ENCODE measurements at places on chromosomes 16 and 17.

GRCh38 chr16:88633684-88634140 lies 4.7 kb upstream of the IL17C start:
- DNase-seq: no peak

- no peak for DNase-seq
Measured at GRCh38 chr17:41657176-41657754, 31.4 kb upstream of the EIF1 start.

DNA sequence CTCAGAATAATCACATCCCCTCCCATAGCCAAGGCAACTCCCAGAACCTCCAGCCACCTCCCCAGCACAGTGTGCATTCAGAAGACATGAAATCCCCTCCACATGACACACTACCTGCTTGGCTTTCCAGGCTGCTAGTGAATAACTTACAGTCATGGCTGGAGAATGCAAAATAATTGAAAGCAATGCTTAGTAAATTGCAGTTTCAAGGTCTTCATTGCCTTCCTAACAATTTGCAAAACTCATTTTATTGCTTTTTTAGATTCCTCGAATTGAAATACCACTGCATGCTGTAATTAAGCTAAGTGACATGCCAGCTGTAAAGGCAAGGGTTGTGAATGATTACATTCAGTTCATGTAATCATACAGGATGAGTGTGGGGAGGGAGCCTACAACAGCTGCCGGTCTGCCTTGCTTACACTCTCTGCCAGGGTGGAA lies 29.0 kb upstream of the HOXB13 start:
- DNase-seq: no peak

DNA sequence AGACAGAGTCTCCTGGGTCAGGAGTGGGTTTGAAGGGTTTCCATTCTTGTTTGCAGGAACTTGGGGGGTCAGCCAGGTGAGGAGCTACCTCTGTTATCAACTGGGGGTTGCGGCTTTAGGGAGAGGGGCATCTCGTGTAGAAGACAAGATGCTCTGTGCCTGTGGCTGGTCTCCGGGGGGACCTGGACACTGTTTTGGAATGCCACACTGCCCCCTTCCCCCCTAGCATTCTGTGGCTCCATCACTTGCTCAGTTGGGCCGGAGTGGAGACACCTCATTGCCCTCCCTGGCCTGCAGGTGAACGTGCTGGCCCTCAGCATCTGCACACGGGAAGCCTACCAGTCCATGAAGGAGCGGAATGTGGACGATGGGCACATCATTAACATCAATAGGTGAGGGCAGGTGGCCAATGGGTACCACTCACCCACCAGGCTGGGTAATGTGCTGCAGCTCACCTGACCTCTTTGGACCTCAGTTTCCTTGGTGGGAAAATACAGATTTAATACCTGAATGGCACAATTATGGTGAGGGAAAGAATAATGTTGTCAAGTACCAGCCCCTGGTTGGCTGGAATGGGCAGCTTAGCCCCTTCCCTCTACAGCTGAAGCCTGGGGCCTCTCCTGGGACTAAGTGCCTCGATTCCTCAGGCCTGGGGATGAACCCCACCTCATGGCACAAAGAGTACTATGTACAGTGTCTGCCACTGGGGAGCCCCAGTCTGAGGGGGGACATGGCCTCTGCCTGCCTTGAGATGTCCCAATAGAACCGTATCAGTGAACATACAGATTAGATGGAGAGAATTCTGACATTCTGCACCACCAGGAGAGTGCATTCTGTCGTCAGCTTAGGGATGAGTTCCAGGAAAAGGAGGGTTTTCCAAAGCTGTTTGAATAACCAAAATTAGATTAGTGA lies 3.3 kb upstream of the MRM1 start:
- no peak for DNase-seq

GRCh38 chr16:88686062-88686438 lies 257 bp downstream of the SNAI3 start:
- no peak for DNase-seq

- no peak for DNase-seq
Measured at GRCh38 chr17:31699281-31699680, 159.8 kb downstream of the COPRS start.

- DNase-seq: no peak
Measured at GRCh38 chr17:2932946-2933345, 130.5 kb downstream of the OR1D5 start.

- no peak for DNase-seq
Measured at GRCh38 chr17:59825533-59826322, 67.0 kb downstream of the TUBD1 start.

DNA sequence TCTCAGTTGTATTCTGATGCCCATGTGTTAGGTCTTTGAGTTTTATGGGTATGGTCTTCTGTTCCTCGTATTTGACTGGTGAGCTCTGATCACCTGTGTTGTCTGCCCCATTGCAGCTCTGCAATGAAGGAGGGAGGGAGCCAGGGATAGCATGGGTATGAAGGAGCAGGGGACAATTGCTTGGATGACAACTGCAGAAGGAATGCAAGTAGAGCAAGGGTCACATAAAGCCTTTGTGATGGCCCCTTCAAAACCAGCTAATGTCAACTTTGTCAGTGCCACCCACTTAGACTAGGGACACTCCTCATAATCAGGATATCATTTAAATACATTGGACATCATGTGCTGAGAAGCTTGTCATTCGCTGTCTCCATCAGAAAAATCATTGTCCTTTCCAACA lies 152.7 kb upstream of the MAF start:
- DNase-seq: no peak

DNA sequence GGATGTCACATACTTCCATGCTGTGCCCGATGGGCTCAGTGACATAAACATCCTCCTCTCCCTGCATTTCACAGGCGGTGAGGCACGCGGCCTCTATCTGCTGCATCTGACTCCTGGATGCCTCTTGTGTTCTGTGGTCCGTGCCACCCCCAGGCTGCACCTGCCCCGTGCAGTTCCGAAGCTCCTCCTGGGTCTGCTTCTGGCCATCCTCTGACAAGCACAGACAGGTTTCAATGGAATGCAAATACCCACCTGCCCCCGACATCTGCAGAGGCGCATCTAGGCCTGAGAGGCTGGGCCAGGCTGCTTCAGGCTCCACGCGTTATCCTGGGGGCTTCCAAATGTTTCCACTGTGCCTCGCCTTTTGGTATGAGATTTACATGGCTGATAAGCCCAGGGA lies 46.3 kb upstream of the DNAH17 start:
- no peak for DNase-seq

DNA sequence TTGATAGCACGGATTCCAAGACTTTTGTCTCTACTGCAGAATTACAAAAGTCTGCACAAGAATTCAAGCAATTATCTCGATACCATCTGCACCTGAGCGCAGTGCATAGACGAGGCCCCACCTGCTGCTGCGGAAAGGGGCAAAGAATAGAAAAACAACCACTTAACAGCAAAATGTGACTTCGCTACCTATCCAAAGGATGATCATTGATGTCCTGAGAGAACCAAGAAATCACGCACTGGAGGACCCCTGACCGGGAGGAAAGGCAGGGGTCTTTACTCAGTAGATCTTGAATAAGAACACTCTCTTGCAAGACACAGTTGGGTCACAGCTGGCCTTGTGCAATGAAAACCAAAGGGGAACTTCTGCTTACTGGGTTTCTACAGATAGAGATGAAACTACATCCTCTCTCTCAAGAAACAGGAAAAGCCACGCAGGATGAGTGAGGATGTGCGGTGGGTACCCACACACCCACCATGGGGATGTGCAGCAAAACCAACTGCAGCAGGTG lies 147.4 kb upstream of the RPH3AL start:
- peak; percentile 62 for DNase-seq

DNA sequence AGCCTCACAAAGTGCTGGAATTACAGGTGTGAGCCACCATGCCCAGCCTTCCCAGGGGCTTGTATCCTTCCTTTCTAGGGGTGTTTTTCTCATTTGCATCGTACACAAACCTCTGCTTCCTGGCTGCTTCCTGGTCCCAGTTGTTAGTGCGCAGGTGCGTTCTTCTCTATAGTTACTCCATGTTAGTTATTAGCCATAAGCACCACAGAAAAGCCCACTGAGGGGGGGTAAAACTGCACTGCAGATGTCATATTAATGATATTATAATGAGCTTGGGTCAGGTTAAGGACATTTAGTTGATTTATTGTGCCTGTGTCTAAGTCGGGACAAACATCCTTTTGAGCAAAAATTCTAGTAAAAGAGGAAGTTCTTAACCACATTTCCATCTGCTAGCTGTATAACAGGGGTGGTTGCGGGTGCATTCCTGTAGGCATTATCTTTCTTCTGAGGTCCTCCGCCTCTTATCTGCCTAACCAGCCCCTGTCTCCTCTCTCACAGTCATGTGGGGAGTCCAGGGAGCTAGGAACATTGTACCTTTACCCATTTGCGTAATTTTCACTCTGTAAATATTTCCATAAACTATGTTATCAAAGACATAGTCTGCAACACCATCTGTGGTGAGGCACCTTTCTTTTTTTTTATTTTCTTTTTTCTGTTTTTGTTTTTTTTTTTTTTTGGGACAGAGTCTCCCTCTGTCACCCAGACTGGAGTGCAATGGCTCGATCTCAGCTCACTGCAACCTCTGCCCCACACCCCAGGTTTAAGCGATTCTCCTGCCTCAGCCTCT lies 23.6 kb upstream of the ATF7IP2 start:
- peak; percentile 29 for DNase-seq

DNA sequence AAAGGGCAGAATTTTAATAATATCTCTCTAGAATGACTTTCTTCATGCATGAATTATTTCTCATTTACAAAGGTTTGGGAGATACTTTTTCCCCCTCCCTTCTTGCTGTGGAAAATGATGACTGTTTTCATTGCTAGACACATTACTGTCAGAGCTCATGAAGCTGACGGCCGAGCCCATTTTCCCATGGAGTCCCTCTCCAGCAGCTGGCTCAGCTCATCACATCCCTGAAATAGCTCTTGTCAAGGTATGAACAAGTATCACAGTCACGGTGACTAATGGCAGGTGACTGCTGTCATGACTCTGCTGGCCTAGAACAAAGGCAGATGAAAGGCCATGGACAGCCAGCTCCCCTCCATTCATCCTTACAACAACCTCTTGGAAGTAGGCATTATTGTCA lies 208.1 kb downstream of the ABCC12 start:
- no peak for DNase-seq

GRCh38 chr16:778909-779527 lies 9.2 kb downstream of the RPUSD1 start:
- DNase-seq: no peak
